ENCODE measurements at places on chromosomes 7 and 10.

DNA sequence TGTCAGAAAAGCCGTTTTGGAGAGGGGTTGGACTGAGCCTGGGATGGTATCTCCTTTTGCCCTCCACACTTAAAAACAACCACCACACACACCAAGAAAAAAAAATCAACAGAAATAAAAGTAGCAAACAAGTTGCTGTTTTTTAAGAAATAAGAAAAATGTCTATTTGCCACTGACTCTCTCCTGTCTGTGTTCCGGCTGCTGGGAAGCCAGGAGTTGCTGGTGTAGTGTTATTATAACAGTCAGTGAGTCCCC is 163 bp downstream of the EGR2 start:
- DNase-seq, result no peak

- DNase-seq, result no peak
These were observed 107.9 kb upstream of the FEZF1 start for GRCh38 chr7:122412441-122412840.

GRCh38 chr7:84997626-84998025 is 189.2 kb downstream of the SEMA3D start:
- DNase-seq, result no peak

DNA sequence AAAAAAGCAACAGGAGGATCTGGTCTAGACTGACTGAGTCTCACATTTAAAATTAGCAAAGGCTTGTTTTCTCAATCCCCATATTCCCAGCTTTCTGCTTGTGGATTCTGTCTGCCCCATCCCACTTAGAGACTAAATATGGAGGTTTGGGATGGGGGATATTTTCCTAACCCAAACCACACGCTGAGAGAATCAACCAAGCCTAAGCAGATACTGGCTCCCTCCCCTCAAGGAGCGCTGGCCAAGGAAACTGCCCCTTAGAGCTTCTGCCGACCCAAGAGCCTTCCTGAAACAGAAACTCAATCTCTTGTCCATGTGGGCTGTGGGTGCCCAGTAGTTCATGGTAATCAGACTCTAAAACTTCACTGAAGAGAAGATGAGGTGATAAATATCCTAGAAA is 3.9 kb downstream of the FFAR4 start:
- no peak for DNase-seq

- no peak for DNase-seq
These were observed 2.7 kb downstream of the IL2RA start for GRCh38 chr10:6059506-6059905.

GRCh38 chr7:155484483-155485399 is 26.8 kb downstream of the EN2 start:
- no peak for DNase-seq

Data from nephron progenitor cell (in vitro differentiated cells).